ENCODE measurements at places on chromosomes 3 and 15.

DNA sequence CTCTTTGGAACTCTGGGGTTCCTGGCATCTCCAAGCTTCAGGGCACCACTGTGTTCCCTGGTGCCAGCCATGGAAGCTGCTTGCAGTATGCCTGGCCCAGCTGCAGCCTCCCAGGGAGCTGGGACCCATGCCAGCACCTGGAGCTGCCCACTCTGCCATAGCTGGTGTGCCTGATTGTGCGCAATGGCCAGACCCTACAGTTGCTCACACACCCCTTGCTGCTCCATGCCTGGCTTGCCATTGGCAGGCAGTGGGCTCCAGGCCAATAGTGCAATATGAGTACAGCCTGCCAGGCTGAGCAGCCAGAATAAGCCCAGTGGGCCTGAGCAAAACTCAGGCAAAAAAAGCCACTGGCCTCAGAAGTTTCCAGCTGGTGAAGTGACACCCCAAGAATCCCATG, 43.8 kb upstream of the LRRFIP2 start:
- no peak for DNase-seq

DNA sequence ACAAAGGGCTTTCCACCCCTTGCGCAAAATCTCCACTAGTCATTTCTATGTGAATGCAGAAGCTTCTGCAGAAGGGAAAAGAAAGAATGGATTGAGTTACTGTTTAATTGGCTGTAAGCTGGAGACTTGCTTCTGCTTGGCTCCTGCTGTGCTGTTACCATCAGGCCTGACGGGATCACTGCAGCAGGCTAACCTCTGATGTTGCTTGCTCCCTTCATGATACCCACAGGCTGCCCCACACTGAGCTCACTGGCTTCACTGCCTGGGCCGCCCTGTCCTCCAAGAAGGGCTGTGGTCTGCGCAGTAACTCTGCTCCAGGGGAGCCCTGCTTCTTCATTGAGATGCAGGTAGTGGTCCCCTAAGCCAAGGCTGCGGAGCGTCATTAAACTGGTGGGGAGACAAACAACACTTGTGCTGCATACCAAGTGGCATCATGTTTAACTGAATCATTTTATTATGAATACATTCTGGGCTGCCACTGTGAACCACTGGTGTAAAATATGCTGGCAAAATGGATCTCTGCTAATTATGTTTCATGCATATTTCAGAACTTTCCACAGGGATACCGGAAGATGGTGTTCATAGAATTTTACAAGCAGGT, 78.6 kb downstream of the WDR49 start:
- DNase-seq, result no peak

DNA sequence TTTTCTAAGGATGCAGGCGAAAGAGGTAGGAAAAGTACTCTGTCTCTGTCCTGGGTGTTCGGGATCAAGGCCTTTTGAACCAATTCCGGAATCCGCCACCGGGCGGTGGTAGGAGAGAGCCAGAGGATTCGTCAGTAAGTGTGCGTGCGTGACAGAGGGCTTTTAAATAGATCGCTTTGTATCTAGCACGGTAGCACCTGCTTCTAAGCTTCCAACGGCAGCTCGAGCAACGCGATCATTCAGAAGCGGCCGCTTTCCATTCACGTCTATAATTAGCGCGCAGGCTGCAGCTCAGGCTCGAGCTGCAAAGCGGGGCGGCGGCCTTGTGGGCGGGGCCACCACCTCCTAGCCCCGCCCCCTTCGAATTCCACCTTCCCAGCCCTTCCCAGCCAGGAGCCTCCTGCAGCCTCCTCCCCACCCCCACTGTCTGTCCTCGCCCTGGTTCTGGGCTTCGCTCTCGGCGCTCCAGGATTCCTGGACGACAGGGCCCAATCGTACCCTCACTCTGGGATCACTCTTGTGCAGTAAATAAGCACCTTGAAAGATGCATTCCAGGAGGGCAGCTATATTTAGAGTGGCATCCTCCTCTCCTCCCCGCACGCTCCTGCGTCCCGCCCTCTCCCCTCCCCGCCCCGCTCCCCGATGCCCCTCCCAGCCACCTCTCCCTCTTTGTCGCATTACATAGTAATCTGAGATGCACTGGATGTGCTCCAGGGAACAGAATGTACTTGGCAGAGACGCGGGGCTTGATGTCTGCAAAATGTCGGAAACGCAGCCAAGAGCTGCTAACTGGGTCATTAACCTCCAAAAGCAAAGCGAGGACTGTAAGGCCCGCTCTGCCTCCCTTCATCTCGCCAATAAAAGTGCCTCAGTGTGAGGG, 224.1 kb upstream of the TPRG1 start:
- DNase-seq, result no peak

DNA sequence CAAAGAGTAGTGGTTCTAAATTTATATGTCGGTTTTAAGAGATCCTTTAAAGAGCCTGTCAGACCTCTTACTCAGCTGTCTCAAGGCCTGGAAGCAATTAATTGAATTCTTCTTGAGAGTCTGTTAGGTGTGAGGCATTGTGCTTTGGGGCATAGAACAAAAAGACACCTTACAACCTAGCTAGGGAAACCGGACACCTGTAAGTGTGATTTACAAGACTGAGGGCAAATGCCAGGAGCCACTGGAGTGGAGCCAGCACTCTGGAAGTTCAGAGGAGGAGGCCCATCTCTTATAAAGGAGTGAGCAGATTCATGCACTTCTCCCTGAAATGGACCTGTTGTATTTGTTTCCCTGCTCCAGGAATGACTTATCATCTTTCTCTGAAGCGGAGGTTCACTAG, 97.7 kb upstream of the NUDT16 start:
- no peak for DNase-seq

DNA sequence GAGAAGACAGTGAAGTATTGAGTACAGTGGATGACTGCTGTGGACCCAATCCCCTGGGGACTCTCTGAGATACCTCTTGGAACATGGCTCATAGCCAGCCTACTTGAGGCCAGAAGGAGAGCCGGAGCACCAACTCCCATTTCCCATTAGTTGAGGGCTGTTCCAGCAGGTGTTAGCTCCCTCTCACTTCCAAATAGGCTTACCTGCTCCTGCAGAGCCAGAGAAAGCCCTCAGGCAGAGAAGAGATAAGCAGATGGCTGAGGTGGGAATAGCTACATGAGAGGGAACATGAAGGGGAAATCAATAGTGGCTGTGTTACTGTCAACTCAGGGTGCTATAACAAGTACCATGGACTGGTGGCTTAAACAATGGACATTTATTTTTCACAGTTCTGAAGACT, 4.6 kb upstream of the CCK start:
- DNase-seq, result no peak

DNA sequence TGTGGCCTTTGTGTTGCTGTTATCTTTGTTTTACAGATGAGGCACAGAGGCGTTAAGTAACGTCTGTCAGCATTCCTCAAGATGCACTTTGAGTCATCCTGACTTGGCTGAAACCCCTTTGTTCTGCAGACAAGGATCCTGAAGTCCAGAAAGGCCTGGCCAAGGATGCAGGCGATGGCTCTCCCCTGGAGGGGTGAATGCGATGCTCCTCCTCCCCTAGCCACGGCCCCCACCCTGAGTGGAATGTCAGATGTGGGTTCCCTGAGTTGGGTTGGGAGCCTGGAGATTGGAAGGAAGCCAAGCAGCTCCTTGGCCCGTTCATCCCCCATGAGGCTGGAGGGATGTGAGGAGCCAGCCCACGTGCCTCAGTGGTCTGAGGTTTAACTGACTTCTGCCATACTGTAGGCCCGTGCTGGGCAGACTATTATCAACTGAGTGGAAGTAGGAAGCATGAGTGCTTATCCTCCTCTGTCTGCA, 43.3 kb downstream of the POMGNT2 start:
- no peak for DNase-seq

- no peak for DNase-seq
Measured at GRCh38 chr15:83012076-83012426, 612 bp upstream of the C15orf40 start.

DNA sequence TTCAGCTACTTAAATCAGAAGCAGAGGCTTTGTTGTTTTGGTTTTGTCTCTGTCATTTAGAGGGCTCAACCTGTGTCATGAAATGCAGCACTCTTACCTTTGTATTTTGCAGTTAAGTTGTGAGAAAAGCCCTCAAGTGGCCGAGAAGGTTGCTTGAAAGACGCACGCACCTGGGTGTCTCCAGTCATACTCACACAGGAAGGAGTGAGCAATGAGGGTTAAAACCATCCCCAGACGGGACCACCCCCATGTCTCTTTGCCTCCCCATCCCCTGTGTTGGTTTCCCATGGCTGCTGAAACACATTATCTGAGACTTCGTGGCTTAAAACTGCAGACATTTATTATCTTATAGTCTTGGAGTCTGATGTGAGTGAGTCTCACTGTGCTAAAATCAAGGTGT, 376.1 kb upstream of the CFAP20DC start:
- DNase-seq, result no peak

DNA sequence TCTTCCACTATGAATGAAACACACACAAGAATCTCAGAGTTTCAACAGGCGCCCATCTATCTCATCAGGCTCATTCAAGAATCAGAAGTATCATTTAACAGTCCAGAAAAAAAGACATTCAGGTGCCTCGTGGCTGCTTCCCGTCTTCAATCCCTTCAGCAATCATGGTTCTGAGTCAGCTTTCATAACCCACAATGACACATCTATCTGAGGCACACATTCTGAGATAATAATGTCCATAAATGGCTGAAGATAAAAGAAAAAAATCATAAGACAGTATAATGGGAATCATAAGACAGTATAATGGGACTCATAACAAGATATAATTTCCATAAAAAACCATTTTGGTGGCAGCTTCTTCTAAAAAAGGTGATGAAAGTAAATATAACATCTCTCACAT, 52.4 kb downstream of the TNIK start:
- no peak for DNase-seq
